ENCODE measurements at places on chromosomes 12 and 14.

DNA sequence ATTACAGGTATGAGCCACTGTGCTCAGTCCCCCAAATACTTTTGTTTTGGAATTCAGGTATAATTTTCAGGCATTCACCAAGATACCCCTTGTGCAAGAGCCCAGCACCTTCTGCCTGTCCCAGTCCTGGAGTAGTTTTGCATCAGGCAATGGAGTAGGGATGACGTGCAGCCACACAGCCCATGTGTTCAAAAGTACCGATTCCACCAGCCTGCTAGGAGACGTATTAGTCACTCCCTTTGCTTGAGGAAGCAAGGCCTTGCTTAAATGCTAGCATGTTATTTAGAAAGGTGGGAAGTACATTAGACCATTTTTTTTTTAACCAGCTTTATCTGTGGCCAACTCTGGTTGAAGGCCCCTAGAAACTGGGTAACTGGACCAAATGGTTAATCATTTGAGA, 15.0 kb upstream of the GALNT16 start:
- DNase-seq = no peak

DNA sequence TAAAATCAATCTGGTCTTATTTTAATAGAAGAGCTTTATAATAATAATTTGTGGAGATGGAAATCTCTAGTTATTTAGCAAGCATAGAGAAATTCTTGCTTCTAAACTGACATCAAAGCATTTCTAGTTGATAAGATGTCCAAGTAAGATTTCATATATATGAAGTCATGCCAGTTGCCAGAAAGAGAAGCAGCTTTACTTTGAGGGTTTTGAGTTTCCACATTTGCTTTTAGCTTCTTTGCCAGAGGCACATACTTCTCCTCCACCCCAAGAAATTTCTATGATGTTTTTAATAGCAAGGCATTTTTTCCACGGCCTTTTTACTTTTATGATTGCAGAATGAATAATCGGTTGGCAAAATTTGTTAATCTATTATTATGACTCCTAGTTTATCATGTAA, 24.2 kb upstream of the YAF2 start:
- no peak for DNase-seq

GRCh38 chr12:75724928-75725312, 213.5 kb upstream of the KRR1 start:
- peak; percentile 89 for DNase-seq

GRCh38 chr12:42124764-42125387, 19.8 kb downstream of the GXYLT1 start:
- DNase-seq = no peak

- DNase-seq = no peak
Measured at GRCh38 chr12:69755302-69755701, 16.6 kb downstream of the RAB3IP start.

GRCh38 chr12:101231636-101232035, 21.6 kb upstream of the SLC5A8 start:
- no peak for DNase-seq

- peak; percentile 2 for DNase-seq
Measured at GRCh38 chr12:44021471-44021971, 185.6 kb downstream of the TMEM117 start.

DNA sequence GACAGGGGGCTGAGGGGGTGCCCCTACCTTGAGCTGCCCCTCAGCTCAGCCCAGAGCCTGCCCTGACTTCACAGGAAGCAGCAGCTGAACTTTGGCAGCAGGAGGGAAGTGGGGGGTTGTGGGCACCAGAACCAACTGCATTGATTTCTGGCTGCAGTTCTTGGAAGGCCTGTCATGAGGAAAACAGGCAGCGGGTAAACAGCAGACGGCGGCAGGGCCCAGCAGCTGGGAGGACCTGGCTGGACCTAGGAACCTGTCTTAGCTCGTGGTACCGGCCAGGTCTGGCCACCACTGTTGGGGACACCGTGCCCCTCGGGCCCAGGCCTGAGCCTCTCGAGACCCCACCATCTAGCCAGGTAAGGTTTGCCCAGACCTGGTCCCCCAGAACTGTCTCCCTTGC, 154.2 kb upstream of the MYL2 start:
- no peak for DNase-seq

- DNase-seq = no peak
Measured at GRCh38 chr14:36674659-36675058, 13.0 kb downstream of the PAX9 start.

- peak; percentile 76 for DNase-seq
Measured at GRCh38 chr12:52206304-52207040, 14.7 kb upstream of the KRT80 start.

- DNase-seq = no peak
Measured at GRCh38 chr14:59630288-59630963, 53.8 kb upstream of the CCDC175 start.

- no peak for DNase-seq
Measured at GRCh38 chr14:74952180-74952665, 3.2 kb downstream of the PGF start.

DNA sequence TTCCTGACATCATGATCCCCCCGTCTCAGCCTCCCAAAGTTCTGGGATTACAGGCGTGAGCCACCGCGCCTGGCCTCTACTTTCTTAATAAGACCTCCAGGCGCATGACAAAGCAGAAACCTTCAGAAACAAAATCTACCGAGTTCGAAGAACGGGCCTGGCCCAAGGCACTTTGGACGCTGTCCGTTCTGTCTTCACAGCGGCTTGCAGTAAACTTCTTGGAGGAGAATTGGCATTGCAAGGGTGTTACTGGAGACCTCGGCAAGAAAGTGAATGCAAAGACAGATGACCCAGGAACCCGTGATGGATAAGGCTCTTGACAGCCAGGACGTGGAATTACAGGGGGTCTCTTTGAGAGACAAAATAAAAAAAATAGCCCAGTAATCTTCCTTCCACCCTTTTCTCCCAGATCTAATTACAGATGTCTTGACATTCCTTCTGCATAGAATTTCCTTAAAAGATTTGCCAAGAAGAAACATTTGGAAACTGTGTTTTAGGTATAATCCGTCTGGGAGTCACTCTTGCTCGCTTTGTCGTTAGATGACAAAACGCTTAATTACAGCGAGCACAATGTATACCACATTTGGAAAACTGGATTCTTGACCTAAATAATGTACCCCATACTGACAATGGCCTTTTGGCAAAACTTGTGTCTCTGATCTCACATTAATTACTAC, 83.2 kb upstream of the TBX3 start:
- DNase-seq = no peak

DNA sequence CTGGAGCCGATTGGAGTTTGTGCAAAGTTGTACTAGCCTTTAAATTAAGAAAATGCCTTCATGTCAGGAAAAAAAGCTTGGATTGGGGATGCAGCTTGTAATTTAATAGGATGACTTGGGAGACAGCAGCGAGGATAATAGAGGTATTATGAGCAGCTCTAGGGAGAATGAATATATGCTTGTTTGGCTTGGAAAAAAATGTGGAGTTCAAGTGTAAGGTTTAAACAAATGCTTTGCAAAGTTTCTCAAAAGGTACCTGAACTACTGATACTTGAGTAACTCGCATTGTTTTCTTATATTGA, 65.3 kb upstream of the RASSF3 start:
- DNase-seq = no peak

DNA sequence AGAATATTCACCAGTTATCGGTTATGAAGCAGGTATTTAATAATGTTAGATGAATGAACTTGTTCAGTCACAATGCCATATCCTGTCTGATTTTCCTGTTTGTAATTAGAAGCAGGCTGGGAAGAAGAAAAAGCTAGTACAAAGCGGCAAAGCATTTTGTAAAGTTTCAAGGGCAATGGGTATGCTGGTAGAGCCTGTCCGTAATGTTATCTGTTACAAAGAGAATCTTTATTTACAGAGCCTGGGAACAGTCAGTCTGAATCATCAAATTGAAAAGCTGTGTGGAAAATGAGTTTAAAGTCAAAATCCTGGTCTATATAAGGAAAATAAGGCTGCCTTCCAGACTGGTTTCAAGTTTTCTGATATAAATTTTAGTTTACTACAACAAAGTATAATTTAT, 40.5 kb downstream of the PARP11 start:
- no peak for DNase-seq

GRCh38 chr12:133038118-133038709, 905 bp downstream of the ZNF84 start:
- no peak for DNase-seq

DNA sequence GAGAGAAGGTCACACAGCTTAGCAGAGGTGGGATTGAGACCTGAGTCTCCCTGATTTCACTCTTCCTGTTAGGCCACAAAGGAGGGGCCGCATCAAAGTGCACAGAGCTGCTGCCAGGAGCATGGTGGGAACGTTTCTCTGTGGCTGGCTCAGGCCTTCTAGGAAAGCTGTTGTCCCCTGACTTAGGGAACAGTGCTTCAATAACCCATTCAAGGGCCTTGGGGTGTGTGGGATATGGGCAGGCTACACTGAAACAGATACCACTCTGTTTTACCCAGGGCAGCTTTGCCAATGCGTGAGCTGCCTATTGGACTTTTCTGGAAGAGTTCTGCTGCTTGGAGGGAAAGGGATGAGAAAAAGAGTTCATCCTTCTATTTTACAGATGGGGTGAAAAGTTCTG, 110.0 kb downstream of the ADCK1 start:
- DNase-seq = no peak

DNA sequence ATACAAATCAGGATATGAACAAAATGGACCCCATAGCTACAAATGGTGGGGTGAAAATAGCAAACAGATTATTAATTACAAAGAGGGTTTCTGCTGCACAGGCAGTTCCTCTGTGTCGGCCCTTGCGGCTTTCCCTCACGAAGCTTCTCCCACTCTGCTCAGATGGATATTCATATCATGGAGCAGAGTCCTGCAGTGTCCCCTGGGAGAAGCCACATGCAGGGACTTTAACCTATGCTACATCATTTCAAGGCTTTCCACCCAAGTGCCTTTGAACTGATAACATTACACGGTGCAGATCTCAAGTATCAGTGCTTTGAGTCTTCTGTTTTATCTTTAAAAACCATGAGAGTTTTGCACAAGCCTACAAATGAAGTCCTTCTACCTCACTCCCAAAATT, 229.1 kb downstream of the PPM1H start:
- no peak for DNase-seq

GRCh38 chr12:100671396-100672074, 98.1 kb downstream of the GAS2L3 start:
- DNase-seq = no peak

- DNase-seq = no peak
Measured at GRCh38 chr12:49111206-49111605, 559 bp upstream of the LMBR1L start.

DNA sequence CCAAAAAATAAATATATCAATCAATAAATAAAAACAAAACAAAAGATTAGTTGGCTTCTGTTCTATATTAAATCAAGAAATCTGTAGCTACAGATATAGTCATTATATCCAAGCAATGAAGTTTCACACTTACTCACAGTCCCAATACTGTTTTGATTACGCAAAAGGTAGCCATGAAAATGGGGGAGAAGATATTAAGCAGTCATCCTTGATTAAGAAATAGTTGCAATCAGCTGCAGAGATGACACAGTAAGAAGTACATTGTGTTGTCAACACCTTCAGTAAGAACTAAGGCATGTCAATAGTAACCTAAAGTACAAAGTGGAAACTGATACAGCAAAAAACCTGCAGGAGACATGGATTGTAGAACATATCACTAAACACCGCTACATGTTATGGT, 11.0 kb upstream of the RHOJ start:
- no peak for DNase-seq

- DNase-seq = peak; percentile 95
Measured at GRCh38 chr12:76020731-76021672, 10.6 kb downstream of the PHLDA1 start.

DNA sequence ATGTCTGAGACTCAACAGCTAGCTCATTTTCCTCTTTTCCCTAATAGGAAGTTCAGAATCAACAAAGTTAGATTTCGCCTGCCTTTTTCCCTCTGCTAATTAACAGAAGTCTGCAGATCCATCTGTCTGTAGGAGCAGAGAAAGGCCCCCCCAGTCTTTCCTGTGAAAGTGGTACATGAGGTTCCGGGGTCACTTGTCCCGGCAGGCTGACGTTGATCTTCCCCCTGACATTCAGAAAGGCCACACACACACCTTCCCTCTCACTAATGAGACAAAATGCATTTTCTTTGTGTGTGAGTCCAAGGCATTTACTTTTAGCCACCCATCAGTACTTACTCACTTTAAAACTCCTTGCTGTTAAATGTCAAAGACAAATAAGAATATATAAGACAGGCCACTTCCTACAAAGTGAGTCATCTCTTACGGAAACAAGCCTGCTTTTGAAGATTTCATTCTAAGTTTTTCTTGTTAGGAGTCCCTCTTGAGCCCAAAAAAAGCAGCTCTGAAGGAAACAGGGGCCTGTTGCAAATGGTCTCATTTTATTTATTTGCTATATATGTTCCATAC, 138.7 kb downstream of the TTC7B start:
- no peak for DNase-seq

GRCh38 chr12:112216223-112216622, 90.9 kb downstream of the TRAFD1 start:
- DNase-seq = no peak

- DNase-seq = no peak
Measured at GRCh38 chr12:46369095-46369473, 3.5 kb downstream of the SLC38A2 start.
